ENCODE measurements at places on chromosomes 3 and 15.
A peak's percentile ranks its signal among the peaks of the same experiment; 100 is the strongest.

DNA sequence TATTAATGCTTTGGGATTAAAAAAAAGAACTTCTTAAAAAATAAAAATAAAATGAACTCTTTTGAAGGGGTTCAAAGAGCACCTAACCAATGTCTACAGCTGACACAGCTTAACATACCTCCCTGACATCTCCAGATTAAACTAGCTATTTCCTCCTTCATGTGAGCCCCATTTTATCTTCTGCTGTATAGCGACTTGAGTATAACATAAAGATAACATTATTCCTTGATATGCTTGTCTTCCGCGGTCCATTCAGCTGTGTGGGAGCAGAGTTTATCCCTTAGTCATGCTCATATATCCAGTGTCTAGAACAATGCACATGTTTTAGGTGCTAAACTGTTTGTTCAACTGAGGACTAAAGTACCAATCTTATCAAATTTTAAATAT lies 7.8 kb upstream of the CHRM5 start:
- DNase-seq = no peak

DNA sequence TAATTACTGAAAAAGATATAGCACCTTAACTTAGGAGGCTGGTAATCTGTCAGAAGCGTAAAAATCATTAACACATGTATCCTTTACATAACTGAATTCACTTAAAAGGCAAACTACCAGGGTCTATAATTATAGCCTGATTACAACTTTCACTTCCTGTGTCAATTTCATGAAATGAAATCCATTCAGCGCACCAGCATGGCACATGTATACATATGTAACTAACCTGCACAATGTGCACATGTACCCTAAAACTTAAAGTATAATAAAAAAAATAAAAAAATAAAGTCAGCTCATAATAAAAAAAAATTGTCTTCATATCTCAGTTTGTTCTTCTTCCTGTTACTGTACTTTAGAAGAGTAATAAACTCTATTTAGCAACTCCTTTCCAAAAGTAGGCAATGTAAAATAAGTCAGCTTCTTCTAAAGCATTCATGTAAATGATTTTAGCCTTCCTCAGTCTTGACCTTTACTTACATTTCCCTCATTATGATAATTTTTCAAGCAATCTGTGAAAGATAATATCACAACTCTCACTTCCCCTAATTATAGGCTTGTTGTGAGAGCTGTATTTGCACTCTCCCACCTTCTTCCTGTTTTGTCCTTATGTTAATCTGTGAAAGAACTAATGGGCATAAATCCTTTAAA lies 50.1 kb downstream of the KBTBD8 start:
- DNase-seq = no peak

GRCh38 chr3:175655351-175655750 lies 796.2 kb downstream of the NAALADL2 start:
- DNase-seq = no peak

- DNase-seq = no peak
Measured at GRCh38 chr15:39682366-39682765, 100.3 kb downstream of the FSIP1 start.

DNA sequence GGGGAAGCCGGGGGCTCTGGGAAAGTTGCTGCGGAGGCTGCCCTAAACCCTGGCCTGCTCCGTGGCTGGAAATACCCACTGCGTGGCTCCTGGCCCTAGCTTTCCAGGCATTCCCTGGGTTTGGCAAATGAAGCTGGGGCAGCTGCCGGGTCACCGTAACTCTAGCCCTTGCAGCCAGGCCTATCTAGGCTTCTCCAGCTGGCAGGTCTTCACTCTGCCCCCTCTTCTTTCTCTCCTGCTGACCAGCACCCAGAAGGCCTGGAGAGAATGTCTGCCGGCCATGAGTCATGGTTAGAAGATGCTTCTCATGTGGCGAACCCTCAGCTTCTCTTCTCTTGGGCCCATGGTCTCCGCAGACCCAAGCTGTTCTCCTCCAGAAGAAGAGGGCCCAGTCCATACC lies 5.6 kb upstream of the DLL4 start:
- no peak for DNase-seq

DNA sequence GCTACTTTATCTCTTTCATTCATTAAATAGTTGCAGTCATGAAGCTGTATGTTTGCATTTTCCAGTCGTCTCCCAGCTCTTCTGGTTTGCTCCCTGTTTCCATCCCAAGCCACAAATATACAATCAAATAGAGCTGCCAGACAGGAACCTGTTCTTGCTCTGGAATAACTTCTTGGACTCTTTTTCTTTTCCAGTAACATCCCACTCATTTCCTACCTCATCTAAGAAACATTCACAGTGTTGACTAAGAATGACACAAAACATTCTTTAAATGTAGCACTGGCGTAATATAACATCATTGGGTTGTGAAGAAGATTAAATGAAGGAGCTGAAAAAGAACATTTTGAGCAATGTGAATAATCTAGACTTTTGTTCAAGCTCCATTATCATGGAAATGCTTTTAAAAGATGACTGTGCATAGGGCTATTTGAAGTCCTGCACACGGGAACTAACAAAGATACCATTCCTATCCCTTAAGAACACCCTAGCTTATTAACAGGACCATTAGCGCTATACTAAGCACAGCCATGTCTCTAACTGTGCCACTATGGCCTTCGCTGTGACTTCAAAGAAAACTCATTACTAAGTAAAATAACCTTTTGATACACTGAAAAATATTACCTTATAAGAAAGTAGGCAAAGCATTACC lies 574.0 kb downstream of the NAALADL2 start:
- DNase-seq = no peak

DNA sequence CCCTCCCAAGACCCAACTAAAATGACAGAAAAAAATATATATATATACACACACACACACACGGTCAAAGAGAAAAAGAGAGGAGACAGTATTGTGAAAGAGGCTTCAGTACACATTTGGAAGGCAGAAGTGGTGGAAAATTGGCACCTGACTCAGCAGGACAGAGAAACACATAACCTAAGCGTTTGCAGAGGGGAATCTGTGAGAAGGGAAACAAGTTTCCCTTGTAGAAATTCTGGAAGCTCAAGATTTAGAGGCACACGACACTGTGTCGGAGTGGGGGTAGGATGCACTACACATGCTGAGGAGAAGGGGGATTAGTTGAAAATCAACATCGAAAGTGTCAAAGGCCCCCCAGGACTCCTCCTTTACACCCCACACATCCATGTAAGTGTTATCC lies 53.1 kb downstream of the PAK2 start:
- DNase-seq = no peak

- peak; percentile 73 for DNase-seq
Measured at GRCh38 chr15:45187894-45188830, at the start of gene SHF. SHF (minus strand) TSS chr15:45187966; CDS start chr15:45187951, 15 bp downstream.

GRCh38 chr15:71273731-71274447 lies 158.6 kb downstream of the THSD4 start:
- no peak for DNase-seq

GRCh38 chr3:171867981-171868380 lies 24.8 kb downstream of the TMEM212 start:
- DNase-seq = no peak

GRCh38 chr3:132342610-132343009 lies 25.4 kb downstream of the ACP3 start:
- DNase-seq = no peak

- DNase-seq = no peak
Measured at GRCh38 chr3:14121859-14122258, 2.8 kb downstream of the CHCHD4 start.

GRCh38 chr3:131348911-131349310 lies 32.7 kb upstream of the NUDT16 start:
- no peak for DNase-seq

DNA sequence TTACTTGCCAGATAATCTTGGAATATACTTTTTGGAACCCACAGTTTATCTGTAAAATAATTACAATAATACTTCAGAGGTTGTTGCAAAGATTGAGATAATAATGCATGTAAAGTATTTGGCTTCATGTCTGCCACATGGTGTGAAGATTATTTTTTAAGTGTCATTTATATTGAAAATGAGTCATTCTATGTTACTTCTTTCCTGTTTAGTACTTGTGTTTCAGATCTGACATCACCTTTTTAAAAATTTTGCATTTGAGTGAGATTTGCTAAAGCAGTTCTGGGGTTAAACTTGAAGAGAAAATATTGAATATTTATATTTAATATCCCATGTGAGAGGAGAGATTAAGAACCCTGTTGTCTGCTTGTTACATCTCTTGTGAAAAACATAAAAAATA lies 31.2 kb downstream of the IQGAP1 start:
- DNase-seq = no peak

- DNase-seq = no peak
Measured at GRCh38 chr3:54557538-54558428, 370.1 kb downstream of the LRTM1 start.

- no peak for DNase-seq
Measured at GRCh38 chr3:31268868-31269267, 263.9 kb upstream of the STT3B start.

- no peak for DNase-seq
Measured at GRCh38 chr3:111601810-111602209, 6.7 kb upstream of the ZBED2 start.

DNA sequence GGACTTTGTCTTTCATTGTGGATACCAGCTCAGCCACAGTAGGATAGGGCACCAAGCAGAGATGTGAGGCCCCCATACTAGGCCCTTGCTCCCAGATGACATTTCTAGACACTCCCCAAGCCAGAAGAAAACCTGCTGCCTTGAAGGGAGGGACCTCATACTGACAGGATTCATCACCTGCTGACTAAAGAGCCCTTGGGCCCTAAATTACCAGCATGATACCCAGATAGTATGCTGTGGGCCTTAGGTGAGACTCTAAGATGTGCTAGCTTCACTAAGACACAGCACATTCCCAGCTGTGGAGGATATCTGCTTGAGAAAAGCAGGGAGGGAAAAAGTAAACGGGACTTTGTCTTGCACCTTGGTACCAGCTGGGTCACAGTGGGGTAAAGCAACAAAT lies 324.0 kb downstream of the TBL1XR1 start:
- no peak for DNase-seq

GRCh38 chr3:130688697-130689470 lies 57.7 kb downstream of the PIK3R4 start:
- no peak for DNase-seq

GRCh38 chr3:187025656-187026316 lies 95.5 kb downstream of the ST6GAL1 start:
- peak; percentile 32 for DNase-seq

DNA sequence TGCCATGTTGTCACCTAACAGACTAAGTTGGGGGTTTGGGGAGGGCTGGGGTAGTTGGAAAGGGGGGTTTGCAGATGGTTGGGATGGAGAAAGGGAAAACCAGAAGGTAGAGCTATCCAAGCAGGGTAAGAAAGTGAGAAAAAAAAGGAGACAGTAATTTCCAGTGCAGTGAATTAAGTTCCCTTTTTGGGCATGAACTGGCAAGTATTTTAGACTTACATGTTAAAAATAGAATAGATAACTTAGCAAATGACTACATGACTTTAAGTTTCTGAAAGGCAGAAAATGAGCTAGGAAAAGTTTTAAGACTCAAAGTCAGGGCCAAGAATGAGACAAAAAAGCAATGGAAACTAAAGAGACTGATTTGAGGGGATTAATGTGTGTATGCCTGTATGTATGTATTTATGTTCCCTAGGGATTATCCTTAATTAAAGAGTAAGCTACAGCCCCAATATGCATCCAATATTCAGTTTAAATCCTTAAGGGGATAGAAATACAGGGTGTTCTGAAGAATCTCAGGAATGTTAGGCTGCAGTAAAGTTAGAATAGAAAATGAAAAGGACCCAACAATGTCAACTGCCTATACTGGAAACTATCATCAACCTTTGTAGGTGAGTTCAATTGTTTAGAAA lies 285.2 kb upstream of the MME start:
- DNase-seq = no peak

DNA sequence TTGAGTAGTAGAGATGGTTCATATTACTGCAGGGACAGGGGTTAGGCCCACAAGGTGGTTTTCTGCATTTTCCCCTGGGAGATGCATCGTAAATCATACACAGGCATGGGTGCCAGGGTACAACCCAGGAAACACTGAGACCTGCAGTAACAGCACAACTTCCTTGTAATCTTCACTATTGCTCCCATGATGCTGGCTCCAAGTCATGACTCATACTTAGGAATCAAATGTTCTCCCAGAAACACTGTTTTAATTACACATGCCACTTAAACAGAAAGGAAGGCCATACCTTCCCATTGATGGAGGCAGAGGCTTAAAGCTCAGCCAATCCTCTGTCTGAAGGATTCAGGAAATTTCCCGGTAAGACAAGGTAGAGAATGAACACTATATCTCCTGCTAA lies 106.5 kb downstream of the ERC2 start:
- DNase-seq = no peak

DNA sequence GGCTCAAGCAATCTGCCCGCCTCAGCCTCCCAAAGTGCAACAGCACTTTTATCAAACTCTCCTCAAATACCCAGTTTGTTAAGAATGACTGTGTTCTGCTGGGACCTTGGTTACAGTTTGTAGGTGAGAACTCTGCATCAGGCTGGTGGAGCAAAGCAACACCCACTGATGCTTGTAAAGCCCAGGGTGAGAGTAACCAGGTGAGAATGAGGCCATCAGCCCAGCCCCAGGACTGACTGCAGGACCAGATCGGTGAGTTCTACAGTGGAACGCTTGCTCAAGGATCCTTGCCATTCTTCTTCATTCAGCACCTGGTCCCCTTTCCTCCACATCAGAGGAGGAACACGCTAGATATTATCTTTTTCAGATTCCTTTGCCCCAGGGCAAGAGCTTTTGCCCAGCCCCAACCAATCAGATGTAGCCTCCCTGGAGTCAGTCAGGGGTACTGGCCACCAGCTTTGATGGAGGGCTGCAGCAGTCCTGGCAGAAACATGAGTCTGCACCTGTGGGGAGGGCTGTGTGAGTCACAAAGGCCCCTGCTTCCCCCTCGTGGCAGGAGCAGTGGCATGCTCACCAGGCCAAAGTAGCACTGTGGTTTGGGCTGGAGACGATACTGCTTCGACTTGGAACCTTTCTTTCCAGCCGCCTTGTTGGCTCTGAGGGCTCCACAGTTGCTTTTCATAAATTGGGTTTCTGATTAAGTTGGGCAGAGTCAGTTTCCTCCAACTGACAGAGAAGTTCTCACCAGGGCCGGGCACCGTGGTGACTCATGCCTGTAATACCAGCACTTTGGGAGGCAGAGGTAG lies 3.5 kb upstream of the SHISA5 start:
- peak; percentile 56 for DNase-seq

DNA sequence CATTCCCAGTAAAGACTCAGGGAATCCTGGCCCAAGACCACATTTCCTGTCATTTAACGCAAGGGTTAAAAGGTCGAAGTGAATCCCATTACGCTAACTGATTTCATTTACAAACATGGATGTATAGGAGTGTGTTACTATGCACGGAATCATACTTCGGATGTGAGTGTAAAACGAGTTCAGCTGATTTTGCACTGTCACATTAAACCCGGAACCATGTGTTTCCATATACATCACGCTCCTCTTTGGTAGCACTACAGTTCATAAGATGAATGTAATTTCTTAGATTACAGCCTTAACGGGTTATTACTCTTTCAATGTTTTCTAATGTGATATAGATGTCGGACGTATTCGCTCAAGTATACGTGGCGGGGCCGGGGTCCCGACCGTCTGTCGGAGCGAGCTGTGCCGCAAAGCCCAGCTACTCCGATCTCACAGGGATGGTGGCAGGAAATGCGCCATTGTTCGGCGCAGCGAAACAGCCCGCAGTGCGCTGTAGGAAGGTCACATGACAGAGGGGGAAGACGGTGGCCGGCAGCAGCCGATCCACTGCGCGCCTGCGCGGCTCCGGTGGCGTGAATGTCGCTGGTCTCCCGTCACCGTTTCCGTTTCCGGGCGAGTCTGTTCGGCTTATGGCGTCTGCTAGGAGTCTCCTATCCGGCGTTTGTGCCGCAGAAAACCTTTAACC lies 97.3 kb downstream of the NPAP1 start:
- DNase-seq = peak; percentile 52
